Thyroid gland (tissue), 4 donors: ENCODE measurements at places on chromosomes 5 and 9. TPM values are rescaled to one million over a fixed set of nuclear protein-coding genes. Genes with fewer than 3 reads are reported as not detected.

DNA sequence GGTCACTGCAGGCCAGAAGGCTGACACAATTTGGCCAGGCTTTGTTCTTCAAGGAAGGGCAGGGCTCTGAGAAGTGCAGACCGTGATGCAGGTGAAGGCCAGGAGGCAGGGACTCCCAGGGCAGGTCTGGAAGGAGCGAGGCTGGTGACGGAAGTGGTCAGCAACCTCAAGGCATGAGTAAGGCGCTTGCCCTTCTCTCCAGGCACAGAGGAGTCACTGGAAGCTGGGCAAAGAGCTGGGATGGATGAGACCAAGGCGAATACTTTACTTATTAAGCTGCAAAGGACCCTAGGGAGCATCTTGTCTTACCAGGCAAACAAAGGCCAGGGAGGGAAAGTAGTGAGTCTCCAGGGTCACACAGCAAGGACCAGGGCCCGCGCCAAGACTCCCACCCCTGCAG is 18.6 kb downstream of the IRF1 start:
- H3K27me3 ChIP-seq = no peaks in the 10 kb centered on the region
- H3K27ac ChIP-seq = no peak overlapping the region
- no peak overlapping the region for H3K4me3 ChIP-seq
- DNase-seq = no peak

DNA sequence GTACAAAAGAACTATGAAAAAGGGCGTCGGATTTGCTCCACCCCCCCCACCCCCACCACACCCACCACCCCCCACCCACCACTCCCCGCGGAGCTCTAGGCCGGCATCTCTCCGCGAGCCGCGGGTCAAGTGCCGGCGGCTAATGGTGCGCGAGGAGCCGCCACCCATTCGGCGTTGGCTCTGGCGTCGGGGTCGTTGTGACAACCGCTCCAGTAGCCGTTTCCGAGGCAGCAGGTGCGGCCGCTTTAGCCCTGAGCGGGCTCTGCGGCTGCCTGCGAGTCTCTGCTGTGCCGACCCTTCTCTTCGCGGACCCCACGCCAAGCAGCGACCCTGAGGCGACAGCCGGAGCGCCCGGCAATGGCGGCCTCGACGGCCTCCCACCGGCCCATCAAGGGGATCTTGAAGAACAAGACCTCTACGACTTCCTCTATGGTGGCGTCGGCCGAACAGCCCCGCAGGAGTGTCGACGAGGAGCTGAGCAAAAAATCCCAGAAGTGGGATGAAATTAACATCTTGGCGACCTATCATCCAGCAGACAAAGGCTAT is at the start of gene PPP1R2B:
Gene PPP1R2B, plus strand, starts transcription at position 90 of the 546 bp plus-strand sequence. Its CDS starts 268 bp downstream, at position 358.
- DNase-seq = no peak
- H3K27ac ChIP-seq = no peak within 1 kb of the TSS
- no peak within 1 kb of the TSS for H3K4me3 ChIP-seq
- H3K36me3 ChIP-seq = no peaks in the 10 kb centered on the region

- no peak overlapping the region for H3K4me3 ChIP-seq
- peak; percentile 46 for DNase-seq
- peaks cover 3% of the 10 kb centered on the region for H3K4me1 ChIP-seq
- no peaks in the 10 kb centered on the region for H3K36me3 ChIP-seq
- no peaks in the 10 kb centered on the region for H3K27me3 ChIP-seq
- H3K27ac ChIP-seq = no peak overlapping the region
Observed at GRCh38 chr9:5442400-5443011, 4.8 kb upstream of the PLGRKT start.

DNA sequence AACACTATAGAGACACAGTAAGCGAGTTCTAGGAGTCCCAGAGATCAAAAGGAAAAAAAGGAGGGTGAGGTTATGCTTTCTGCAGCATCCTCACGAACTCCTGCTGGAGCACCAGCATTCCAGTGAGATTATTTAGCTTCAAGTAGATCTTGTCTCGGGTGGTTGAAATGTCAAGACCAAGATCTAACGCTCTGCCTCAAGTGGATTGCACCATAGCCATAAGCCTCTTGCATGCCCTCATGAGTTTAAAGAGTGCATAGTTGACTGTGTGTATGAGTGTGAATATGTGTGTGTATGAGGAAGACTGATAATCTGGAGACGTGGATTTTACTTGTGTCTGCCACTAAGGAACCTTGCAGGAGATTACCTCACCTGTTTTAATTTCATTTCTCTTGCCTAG is 335.3 kb upstream of the ADAMTSL1 start:
- H3K4me3 ChIP-seq = no peak overlapping the region
- no peak overlapping the region for H3K27ac ChIP-seq
- no peaks in the 10 kb centered on the region for H3K27me3 ChIP-seq

- H3K27me3 ChIP-seq = no peaks in the 10 kb centered on the region
- no peaks in the 10 kb centered on the region for H3K36me3 ChIP-seq
- H3K4me1 ChIP-seq = peaks cover 8% of the 10 kb centered on the region
- no peak for DNase-seq
Observed at GRCh38 chr5:150113047-150113744, 26.8 kb upstream of the CSF1R start.

GRCh38 chr5:150175076-150175475 is 8.5 kb downstream of the CDX1 start:
- no peak overlapping the region for H3K4me3 ChIP-seq
- DNase-seq = no peak
- no peak overlapping the region for H3K27ac ChIP-seq
- H3K4me1 ChIP-seq = peaks cover 6% of the 10 kb centered on the region
- no peaks in the 10 kb centered on the region for H3K36me3 ChIP-seq
- no peaks in the 10 kb centered on the region for H3K27me3 ChIP-seq

DNA sequence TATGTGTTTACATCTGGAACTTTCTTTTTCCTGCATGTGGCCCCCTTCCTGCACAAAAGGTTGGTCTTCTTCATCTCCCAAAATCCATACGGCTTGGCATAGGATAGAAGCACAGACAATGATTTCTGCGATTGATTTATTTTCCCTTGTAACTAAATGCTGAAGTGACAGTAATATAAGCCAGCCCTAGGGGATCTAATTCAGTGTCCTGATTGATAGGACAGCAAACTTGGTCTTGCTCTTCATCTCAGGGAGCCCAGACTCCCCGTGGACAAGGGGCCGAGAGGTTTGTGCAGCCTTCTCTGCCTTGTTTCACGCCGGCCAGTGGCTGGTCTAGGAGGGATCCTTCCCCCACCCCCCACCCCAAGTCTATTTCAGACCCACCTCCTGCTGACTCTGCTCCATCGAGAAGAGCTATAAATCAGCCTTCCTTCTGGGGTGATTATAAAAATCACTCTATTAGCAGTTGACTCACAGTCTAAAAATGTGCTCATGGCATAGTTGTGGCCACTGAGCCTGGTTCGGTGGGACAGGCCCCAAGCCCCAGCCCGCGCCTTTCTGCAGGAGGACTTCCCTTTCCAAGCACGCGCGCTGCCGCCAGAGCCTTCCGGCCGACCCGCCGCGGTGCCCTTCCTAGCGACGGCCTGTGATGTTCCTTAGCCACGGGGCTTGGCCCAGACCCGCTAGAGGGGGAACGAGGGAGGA is 89.8 kb upstream of the COL5A1 start:
- H3K27ac ChIP-seq = no peak overlapping the region
- H3K4me3 ChIP-seq = no peak overlapping the region
- H3K27me3 ChIP-seq = no peaks in the 10 kb centered on the region
- H3K4me1 ChIP-seq = peaks cover 2% of the 10 kb centered on the region
- DNase-seq = no peak

TIGD6 gene
- 7.9 TPM for total RNA-seq

AHRR gene
- total RNA-seq = 1.1 TPM

MYMK gene
- not detected for total RNA-seq

SLC31A1 gene
- total RNA-seq = 12.0 TPM
